ENCODE measurements at places on chromosomes 6 and 20.
A peak's percentile ranks its signal among the peaks of the same experiment; 100 is the strongest.

- no peak for DNase-seq
Measured at GRCh38 chr6:40688214-40688761, 101.1 kb upstream of the LRFN2 start.

GRCh38 chr6:136439514-136440190, 110.6 kb downstream of the MAP7 start:
- DNase-seq = no peak

DNA sequence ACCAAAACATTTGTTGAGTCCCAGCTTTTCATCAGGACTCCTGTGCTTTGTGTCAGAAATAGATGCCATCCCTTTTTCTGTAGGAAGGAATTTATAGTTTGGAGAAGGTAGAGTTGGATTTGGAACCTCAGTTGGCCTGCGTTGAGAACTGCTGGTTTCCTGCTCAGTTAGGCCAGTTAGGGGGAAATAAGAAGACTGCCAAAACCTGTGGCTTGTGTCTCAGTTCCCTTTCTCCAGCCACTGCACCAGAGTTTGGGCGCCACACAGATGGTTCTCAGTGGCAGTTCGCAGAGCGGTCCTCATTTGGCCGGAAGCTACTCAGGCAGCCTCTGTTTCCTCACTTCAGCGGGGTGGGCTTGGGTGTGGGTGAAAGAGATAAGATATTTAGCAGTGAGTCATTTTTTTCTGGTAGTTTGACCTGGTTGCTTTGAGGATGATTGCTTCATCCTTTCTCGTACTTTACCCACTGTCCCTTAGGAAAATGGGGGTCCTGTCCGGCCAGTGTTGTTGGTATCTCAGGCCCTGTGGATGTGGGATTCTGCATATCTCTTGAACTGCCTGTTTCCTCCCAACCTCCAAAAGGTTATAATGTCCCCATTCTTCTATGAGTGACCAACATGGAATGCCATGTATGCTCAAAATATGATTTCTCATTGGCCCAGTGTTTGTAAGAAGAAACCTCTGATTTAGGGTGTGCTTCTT, 53.7 kb downstream of the JARID2 start:
- DNase-seq = no peak

GRCh38 chr6:113733381-113733780, 123.8 kb upstream of the MARCKS start:
- DNase-seq = no peak

- no peak for DNase-seq
Measured at GRCh38 chr6:163712981-163713380, 298.5 kb downstream of the QKI start.

GRCh38 chr6:132643547-132643946, 15.4 kb downstream of the TAAR1 start:
- DNase-seq = no peak

- no peak for DNase-seq
Measured at GRCh38 chr6:113211170-113211569, 646.0 kb upstream of the MARCKS start.

GRCh38 chr6:169168302-169168630, 85.4 kb downstream of the THBS2 start:
- no peak for DNase-seq

- no peak for DNase-seq
Measured at GRCh38 chr6:67683960-67684359, 951.1 kb upstream of the ADGRB3 start.

GRCh38 chr20:19964289-19965265, 52.6 kb upstream of the NAA20 start:
- DNase-seq = peak; percentile 7

DNA sequence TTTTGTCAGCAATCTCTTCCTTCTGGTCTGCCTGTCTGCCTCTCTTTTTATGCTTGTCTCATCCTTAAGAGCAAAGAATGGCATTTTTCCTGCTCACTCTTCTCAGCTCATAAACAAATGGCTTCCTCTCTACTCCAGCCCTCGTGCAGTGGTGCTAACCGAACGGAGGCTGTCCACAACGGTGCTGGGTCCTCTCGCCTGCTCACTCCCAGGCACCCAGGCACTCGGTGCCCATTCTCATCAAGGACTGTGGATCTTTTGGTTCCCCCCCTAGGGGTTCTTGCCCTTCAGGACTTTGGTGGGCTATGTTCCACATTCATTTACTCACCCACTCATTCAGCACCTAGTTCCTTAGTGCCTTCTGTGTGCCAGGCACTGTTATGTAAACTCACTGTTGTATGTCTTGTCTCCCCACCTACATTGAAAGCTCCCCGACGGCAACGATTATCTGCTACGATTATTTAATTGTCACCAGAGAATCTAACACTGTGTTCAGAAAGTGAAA, 113.9 kb downstream of the FYN start:
- DNase-seq = no peak

- no peak for DNase-seq
Measured at GRCh38 chr6:39695447-39695846, 29.8 kb downstream of the KIF6 start.

GRCh38 chr6:146408583-146408982, 135.1 kb upstream of the RAB32 start:
- no peak for DNase-seq

DNA sequence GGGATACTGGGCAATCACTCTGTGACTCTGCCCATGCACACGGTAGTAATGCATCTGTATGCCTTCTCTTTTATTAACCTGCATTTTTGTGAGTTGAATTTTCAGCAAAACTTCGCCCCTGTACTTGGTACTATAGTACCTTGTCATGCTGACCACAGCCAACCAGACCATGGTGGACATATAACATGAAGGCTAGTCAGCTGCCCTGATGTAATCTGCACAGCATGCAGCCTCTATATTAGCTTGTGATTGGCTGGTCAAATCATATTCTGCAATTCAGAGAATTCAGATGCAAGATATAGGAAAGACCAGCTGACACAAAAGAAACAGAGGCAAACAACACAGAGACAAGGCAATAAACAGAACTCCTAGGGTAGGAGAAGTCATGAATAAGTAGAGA, 200.9 kb upstream of the JARID2 start:
- DNase-seq = no peak

GRCh38 chr6:139713424-139713823, 339.0 kb upstream of the CITED2 start:
- DNase-seq = no peak

GRCh38 chr6:111650049-111650448, 44.4 kb upstream of the TRAF3IP2 start:
- no peak for DNase-seq

- no peak for DNase-seq
Measured at GRCh38 chr6:133254552-133255228, 13.5 kb downstream of the EYA4 start.

GRCh38 chr6:99590728-99591672, 15.6 kb upstream of the PRDM13 start:
- peak; percentile 43 for DNase-seq

DNA sequence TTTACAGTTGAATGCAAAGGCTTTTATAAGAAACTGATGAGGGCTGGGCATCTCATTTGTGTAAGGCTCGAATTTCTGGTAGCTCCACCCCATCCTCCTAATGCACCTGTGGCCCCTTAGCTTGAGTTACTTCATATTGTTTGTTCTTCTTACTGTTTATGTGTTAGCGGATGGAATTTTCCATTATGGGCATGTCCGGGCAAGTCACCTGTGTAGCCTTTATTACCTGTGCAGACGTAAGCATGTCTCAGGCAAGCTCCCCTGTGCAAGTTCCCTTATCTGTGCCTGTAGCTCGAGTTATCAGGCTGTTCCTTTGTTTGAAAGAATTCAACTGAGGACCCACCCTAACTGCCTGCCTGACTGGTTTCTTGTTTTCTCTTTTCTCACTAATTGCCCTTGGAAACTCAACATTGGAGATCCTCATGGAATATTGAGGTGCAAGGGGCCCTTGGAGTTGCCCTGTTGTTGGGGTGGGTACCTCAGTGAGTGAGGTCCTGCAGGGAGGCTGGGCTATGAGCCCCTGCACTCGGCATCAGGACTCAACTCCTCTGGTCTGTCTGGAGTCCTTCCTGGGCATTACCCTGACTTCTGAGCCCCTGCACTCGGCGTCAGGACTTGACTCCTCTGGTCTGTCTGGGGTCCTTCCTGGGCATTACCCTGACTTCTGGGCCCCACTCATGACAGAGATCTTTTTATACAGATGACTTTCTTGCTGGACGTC, 207.9 kb upstream of the SULF2 start:
- no peak for DNase-seq

GRCh38 chr20:34996243-34997028, 40.8 kb downstream of the MYH7B start:
- no peak for DNase-seq

GRCh38 chr6:159695984-159696383, 2.9 kb upstream of the SOD2 start:
- no peak for DNase-seq

DNA sequence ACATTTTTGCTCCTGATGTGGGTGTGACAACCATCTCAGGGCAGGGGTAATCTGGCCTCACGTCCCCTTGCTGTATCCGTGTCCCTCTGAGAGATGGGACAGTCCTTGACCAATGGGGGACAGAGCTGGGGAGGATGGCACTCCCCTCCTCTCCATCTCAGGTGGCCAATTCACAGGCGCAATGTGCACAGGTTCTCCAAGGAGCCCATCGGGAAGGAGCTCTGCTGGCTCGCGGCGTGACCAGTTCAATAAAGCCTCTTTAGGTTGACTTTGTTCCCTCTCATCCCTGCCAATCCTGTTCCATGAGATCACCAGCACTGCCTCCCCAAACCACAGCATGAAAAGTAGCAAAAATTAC, 196.3 kb upstream of the SLC24A3 start:
- no peak for DNase-seq

DNA sequence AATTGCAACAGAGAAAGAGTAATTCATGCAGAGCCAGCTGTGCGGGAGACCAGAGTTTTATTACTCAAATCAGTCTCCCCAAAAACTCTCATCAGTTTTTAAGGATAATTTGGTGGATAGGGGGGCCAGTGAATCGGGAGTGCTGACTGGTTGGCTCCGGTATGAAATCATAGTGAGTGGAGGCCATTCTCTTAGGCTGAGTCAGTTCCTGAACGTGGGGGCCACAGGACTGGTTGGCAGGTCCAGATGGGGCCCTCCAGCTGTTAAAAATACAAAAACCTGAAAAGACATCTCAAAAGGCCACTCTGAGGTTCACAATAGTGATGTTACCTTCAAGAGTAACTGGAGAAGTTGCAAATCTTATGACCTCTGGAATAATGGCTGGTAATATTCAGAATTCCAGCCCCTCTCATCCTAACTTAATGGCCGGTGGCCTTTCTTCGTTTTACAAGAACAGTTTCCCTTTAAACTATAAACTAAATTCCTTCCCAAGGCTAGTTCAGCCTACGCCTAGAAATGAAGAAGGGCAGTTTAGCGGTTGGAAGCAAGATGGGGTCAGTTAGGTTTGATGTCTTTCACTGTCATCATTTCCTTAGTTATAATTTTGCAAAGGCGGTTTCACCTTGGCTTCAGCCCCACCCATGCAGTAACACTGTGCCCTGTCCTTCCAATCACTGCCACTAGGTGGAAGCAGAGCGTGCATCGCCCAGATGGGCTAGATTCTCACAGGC, 6.8 kb upstream of the MICA start:
- peak; percentile 64 for DNase-seq

DNA sequence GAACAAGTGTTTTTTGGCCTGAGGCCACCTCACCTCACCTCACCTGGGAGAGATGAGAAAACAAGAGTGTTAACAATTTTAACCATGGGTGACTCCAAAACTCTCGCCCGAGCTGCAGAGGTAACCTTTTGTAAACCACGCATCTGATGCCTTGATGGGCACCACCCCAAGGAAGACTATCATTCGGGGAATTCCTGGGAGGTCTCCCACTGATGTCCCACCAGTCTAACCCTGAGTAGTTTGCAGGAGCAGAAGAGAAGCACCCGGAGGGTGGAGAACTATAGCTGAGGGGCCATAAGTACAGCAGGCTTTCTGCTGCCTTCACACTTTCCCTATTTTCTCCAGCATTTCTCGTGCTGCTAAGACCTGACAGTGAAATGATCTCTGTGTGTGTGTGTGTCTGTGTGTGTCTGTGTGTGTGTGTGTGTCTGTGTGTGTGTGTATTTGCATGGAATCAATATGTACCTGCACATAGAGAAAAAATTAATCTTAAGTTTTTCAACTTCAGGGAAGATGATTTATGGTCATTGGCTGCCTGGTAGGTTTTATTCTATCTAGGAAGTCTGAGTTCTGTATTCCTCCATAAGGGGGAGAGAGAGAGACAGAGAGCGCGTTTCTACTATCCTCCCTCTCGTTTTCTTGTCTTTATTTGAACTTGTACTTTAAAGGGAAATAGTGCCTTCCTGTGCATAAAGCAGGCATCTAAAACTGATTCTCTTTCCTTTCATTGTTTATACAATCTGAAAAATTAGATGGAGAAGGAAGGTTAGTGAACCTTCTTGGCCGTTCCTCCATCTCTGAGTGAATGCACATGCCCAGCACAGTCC, 75.8 kb downstream of the CAP2 start:
- no peak for DNase-seq

DNA sequence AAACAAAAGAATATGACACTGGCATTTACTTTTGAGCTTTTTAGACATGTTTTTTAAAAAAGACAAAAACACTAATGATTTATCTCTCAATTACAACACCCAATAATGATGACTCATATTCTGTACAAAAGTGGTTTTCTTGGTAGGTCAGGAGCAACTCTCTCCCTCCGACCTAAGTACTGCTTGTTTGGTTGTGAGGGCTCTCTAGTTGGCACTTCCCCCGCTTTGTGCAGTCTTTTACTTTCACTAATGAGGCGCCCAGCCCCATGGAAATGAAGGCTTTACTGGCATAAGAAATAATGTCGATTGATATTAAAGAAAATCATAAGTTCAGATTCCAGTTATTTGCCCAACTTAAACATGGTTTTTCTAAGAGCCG, 1.3 kb downstream of the KPNA5 start:
- DNase-seq = peak; percentile 74

DNA sequence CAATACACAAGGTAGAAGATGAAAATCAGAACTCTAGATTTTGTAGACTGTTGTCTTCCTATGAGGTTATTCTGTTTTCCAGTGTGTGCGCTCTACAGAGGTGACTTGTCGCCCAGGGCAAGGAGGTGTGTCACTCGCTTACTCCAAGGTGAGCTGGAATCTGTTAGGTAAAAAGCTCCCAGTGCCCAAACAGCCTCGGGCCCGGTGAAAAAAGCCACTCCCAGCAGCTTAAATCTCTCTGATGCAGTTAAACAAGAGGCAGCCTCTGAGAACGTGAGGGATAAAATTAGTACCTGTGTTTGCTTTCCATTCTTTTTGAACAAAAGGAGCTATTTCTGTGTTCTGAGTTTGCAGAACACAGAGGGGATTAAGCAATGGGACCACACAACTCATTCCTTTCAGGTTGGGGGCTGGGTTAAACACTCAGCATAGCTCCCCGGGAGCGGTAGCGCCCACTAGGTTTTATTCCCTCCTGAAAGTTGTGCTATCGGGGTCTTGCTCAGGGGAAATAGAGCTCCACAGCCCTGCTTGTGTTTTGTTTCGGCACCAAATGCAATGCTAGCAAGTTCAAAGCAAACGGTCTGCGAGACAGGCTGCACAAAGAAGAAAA, 181.2 kb downstream of the FOXA2 start:
- DNase-seq = peak; percentile 85

GRCh38 chr6:71383901-71384489, 95.4 kb downstream of the OGFRL1 start:
- peak; percentile 2 for DNase-seq

GRCh38 chr6:20092071-20092566, 120.2 kb downstream of the MBOAT1 start:
- DNase-seq = peak; percentile 56
